ENCODE measurements at places on chromosomes 12 and 14.

DNA sequence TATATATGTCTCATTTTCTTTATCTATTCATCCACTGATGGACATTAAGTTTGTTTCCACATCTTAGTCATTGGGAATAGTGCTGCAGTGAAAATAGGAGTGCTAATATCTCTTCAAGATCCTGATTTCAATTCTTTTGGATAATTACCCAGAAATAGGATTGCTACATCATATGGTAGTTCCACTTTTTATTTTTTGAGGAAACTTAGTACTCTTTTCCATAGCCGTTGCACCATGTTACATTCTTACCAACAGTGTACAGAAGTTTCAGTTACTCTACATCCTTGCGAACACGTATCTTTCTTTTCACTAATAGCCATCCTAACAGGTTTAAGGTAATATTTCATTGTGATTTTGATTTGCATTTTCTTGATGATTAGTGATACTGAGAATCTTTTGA, 29.8 kb downstream of the TESPA1 start:
- DNase-seq, result no peak

DNA sequence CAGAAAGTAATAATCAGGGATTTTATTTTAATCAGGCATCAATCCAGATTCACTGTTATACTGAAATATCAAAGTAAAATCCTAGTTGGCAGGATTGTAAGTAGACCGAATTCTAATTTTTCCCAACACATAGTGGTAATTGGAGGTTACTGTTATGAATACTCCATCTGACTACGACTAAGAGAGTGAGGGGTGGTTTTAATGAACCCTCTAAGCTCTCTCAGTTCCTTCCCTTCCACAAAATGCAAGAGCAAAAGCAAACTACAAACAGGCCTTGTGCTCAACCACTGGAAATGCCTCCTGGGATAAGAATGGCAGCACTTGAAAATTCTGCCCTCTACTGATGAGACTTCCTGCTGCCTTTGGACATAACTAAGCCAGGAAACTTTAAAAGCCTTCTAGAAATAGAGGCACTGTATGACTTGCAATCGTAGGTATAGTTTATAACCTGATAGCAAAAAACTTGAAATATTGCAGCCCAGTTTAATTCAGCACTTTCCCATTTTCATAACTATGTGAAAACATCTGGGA, 184.8 kb downstream of the SLC16A7 start:
- no peak for DNase-seq

DNA sequence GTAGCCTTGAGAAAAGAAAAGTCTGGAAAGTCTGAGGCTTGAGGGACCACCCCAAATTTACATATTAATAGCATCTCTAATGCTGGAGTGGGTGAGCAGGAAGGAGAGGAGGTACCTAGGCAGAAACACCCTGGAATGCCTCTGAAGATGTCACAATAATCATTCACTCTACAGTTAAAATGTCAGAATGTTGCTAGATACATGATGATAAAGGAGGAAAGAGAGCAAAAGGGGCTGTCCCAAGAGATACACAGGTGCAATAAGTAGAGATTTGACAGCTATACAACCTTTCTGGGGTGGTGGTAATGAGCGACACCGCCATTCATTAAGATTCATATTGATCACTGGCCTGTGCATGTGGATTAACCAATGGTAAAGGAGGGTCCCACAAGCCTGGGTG, 540.5 kb upstream of the FBXO33 start:
- no peak for DNase-seq

- DNase-seq, result no peak
Observed at GRCh38 chr14:79175671-79176070, 1005.5 kb downstream of the NRXN3 start.

- no peak for DNase-seq
Observed at GRCh38 chr14:36976571-36977023, 195.8 kb downstream of the SLC25A21 start.

DNA sequence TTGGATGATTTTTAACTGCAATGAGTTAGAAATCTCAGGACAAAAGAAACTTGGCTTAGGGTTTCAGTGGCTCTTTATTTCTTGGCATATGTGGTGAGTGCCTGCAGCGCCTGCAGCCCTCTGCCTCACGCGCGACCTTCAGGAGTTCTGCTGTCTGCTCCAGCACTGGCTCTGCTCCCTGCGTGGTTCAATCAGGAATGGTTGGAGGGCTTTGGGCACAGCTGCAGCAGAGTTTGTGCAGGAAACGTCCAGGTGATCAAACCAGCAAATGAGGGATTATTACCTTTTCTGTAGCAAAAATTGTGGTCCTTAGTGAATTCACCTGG, 19.8 kb downstream of the PPM1H start:
- no peak for DNase-seq

- no peak for DNase-seq
Observed at GRCh38 chr12:120140603-120141002, 24.1 kb upstream of the RAB35 start.

DNA sequence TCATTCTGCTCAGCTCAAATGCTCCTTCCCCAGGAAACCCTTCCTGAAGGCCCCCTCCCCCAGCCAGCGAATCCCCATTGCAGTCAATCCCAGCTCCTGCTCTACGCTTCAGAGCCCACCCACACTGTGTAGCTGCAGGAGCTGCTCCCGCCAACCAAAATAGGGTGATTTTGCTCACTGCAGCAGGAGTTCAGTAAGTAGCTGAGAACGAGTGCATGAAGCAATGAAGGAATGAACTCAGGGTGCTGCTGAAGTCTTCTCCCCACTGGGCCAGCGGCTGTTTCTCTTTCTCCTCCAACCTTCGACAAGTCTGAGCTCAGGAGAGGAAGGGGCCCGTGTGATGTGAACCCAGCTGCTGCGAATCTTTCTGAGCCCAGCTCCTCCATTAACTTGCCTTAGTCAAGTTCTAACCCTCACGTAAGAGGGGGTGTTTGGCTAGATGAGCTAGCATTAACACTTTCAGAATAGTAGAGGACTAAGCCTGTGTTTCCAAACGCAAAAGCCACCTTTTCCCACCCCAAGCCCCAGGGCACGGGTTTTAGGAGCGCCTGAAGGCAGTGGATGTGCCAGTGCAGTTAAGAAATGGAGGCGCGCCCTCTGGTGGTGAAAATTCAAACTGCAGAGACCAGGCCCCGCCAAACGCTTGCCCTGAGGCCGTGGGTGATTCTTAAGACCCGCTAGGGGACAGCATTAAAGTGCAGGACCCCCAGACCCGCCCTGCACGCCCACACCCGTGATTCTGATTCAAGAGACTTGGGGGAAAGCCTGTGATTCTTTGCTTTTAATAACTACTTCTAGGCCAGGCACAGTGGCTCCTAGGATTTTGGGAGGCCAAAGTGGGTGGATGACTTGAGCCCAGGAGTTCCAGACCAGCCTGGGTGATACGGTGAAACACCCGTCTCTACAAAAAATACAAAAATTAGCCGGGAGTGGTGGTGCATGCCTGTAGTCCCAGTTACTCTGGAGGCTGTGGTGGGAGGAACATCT, 11.9 kb upstream of the SERPINA4 start:
- DNase-seq, result no peak

DNA sequence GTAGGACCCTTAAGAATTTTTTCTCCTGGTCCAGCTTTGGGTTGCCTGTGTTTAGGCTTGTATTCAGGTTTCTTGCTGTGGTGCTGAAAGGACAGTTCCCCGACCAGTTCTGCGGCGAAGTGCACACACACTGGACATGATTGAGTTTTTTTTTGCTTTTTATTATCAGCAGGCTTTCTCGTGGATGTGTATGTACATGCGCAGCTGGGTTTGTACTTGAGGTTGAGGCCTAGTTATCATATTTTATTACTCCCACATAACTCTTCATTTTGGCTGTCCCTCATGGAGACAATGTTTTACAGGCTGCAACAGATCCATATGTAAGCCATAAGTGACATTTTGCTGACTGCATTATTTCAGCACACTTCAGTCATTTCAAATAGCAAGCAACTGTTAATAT, 2.5 kb downstream of the SCN8A start:
- peak; percentile 10 for DNase-seq

- no peak for DNase-seq
Observed at GRCh38 chr12:29510591-29511185, 13.2 kb upstream of the OVCH1 start.

- no peak for DNase-seq
Observed at GRCh38 chr12:130198026-130198662, 35.9 kb downstream of the FZD10 start.

- DNase-seq, result no peak
Observed at GRCh38 chr12:42208574-42208973, 29.5 kb downstream of the YAF2 start.

GRCh38 chr12:52181746-52182145, 10.1 kb downstream of the KRT80 start:
- no peak for DNase-seq

DNA sequence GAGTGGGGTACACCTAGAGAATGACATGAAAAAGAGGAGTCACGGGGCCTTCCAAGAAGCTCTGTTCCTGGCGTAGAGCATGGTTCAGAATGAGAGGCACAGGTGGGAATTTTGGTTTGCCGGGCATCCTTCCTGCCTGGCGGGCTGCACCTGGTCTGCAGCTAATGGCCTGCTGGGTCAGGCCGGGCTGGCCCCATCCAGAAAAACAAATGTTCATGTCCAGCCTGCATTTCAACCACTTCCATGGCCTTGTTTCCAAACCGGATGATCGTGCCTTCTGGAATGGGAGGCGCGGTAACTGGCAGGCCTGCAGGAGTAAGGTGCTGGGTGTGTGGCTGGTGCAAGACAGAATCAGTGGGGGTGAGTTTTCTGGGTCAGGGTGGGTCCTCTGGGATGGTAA, 14.4 kb downstream of the TEAD4 start:
- no peak for DNase-seq
